Non-pigmented ciliary epithelial cell (primary cell): ENCODE measurements at places on chromosomes 12 and 14.
A peak's percentile ranks its signal among the peaks of the same experiment; 100 is the strongest.

DNA sequence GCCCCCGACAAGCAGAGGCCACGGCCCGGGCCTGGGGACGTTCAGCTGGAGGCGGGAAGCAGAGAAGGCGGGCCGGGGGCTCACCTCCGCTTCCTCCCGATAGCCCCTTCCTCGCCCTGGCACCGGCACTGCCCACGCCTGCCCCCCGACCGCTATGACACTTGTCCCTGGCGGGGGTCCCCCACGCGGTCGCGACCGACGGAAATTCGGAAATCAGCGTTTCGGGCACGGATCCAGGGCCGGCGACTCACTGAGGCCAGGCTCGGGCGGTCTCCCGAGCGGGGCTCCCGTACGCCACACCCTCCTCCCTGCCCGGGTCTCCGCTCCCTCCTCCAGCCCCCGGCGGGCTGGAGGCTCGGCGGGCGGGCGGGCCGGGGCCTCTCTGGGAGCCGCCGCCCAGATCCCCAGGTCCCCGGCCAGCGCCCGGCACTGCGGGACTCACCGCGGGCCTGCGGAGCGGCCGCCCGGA is 581 bp downstream of the PITPNM2 start:
- no peak for DNase-seq

DNA sequence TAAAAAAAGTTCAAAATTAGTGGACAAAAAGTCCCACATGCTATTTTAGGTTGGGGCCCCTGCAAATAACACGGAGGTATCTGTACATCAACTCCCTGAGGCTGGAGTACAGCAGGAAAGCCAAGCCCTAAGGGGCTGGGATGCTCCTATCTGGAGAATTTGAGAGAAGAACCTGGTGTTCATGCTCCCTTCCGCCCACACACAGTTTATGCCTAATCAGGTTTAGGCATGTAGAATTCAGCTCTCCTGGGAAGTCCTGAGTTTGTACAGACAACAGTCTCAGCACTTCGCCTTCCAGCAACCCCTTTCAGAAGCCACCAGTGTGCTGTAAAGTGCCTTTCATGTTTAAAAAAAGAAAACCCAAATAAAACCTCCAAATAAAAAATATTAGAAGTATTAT is 237.3 kb upstream of the GRIP1 start:
- DNase-seq = no peak

DNA sequence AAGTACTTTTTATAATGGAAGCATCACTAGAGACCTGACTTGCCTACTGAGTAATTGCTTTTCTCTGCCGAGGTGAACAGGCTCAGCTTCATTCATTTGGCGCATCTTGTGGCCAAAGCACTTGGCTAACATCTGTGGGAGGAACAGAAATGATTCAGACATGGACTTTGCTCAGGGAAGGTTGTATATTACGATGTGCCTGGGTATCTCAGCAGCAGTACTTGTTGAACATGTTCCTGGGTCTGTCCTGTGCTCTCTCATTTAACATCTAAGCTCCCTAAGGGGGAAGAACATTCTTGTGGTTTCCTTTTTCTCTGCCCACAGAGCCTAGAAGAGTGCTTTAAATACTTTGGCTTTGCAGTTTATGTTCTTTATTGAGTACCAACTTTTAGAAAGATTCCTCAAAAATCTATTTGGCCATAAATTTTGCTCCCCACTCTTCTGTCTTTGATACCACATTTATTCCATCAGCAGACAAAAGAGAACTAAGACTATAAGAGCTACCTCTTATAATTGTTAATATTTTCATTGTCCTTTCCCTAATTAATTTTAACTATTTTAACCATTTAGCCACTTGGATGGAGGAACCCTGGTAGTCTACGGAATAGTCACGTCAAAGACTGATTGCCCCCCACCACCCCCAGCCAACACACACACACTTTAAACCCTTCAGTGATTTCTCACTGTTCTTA is 101.2 kb upstream of the EGLN3 start:
- peak; percentile 48 for DNase-seq

DNA sequence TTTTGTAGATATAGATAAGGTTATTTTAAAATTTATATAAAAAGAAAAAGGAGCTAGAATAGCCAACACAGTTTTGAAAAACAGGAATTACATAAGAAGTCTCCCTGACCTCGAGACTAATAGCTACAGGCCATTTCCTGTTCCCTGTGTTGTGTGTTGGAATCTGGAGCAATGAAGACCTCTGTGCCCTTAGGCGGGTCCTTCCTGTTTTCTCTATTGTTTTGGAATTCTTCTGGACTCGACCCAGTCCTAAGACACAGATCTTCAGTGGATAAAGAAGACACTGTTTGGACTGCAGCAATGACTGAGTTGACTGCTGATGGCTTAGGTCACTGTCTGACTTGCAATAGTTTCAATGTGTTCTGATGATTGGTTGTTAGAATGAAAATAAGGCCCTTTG is 26.2 kb downstream of the SNRPF start:
- no peak for DNase-seq

DNA sequence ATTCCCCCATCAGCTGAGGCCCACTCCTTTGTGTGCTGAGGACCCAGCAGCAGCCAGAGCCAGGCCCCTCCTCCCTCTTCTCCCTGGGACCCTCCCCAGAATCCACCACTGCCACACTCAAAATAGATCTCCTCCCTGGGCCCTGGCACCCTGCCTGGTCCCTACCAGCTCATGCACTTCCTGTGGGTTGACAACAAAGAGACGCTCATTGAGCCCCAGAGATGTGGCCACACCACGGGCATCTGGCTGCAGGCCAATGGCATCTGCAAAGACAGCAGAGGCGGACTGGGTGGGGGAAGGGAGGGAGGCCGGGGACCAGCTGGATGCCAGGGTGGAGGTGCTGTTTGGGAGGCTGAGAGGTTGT is 16.0 kb upstream of the ENDOU start:
- no peak for DNase-seq

- no peak for DNase-seq
Measured at GRCh38 chr14:56559182-56559581, 20.4 kb upstream of the TMEM260 start.

- no peak for DNase-seq
Measured at GRCh38 chr12:74391283-74391682, 146.4 kb upstream of the ATXN7L3B start.

DNA sequence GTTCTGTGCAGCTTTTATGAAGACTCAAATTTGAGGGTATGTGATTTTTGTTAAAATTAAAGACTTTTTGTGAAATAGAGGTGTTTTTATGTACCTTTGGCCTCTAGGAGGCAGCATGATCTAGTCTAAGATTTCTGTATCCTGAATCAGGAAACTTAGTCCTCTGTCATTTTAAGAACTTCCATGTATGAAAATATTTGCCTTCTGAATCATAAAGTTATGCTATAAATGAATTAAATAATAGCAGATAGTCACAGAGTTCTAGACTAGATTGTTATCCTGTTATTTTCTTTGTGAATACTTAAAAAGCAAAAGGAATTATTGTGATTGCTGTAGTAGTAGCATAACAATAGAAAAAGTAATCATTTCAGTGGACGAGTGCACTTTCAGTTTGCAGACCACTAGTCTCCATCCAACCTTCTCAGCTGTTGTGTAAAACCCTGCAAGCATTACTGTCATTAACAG is 56.3 kb downstream of the FGD4 start:
- no peak for DNase-seq

DNA sequence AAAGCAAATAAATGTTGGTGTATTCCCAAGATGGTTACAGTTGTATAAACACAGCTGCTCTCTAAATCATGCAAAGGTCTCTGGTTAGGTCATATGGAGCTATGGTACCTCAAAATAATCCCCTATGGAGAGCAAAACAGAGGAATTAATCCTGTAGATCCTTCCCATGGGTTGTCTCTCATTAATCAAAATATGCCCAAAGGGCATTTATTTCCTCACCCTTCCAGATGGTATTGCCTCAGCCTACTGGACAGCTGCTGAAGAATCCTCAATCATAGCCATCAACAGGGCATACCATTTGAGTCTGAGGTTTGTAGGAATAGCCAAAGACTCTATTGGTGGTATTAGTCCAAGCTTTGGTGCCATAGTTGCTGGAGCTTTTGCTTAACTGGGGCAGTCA is 360.9 kb downstream of the RPL10L start:
- DNase-seq = no peak

- no peak for DNase-seq
Measured at GRCh38 chr12:101082706-101083105, 127.3 kb downstream of the SLC5A8 start.

- DNase-seq = no peak
Measured at GRCh38 chr14:83764656-83765599, 1765.0 kb upstream of the FLRT2 start.

- DNase-seq = peak; percentile 13
Measured at GRCh38 chr12:67592228-67593011, 56.1 kb upstream of the DYRK2 start.

GRCh38 chr12:43057566-43057965 is 468.0 kb upstream of the PRICKLE1 start:
- no peak for DNase-seq

DNA sequence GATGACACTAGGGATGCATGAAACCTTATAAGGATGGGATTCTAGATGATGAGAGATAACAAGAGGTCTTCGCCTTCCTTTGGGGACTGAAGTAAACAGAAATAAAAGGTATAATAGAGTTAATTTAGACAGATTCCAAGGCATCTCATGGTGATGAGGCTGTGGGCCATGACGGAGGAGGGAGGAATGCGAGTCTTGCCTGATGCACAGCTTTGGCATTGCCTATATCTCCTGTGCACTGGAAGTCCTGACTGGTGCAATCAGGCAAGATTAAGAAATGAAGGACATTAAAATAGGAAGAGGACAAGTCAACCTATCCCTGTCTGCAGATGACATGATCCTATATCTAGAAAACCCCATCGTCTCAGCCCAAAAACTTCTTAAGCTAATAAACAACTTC is 526.4 kb upstream of the LMO3 start:
- DNase-seq = no peak

- DNase-seq = no peak
Measured at GRCh38 chr12:79997096-79997791, 62.3 kb upstream of the PPP1R12A start.

GRCh38 chr12:66900616-66901015 is 221.7 kb upstream of the GRIP1 start:
- no peak for DNase-seq

- no peak for DNase-seq
Measured at GRCh38 chr14:35161231-35161630, 38.9 kb downstream of the PRORP start.

- DNase-seq = no peak
Measured at GRCh38 chr14:26808407-26808806, 210.6 kb upstream of the NOVA1 start.

GRCh38 chr14:99812892-99813291 is 19.7 kb downstream of the EML1 start:
- DNase-seq = no peak

DNA sequence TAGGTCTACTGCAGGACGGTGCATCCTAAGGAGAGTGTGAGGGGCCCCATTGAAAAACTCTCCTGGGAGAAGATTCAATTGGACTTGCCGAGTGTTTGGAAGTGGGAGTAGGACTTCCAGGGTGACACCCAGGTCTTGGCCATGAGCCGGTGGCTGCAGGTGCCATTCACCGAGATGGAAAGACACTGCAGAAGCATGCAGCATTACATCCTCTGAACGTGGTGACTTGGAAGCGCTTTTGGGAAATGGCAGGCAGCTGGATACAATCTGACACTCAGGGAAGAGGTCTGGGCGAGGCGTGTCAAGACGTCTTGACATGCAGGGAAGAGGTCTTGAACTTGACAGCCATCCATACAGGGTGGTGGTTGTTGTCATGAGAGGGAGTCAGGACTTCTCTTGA is 126.9 kb downstream of the PAPOLA start:
- no peak for DNase-seq

GRCh38 chr14:29857551-29857950 is 70.1 kb downstream of the PRKD1 start:
- no peak for DNase-seq

DNA sequence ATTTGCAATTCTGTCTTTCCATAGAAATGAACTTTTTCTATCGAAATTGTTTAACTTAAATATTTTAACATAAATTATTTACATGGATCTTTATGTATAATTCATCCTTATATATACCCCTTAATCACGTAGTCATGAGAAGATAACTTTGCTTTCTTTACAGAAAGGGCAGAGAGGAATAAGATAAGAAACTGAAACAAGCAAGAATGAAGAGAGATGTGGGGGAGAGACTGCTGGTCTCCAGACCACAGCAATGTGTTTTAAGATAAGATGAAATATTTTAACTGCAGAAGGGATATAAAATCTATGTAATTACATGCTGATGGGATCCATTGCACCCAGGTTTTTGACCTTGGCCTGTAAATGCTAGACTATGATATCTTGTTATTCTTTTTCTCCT is 34.7 kb upstream of the DNM1L start:
- DNase-seq = no peak

- no peak for DNase-seq
Measured at GRCh38 chr12:63264629-63265028, 113.6 kb upstream of the AVPR1A start.

DNA sequence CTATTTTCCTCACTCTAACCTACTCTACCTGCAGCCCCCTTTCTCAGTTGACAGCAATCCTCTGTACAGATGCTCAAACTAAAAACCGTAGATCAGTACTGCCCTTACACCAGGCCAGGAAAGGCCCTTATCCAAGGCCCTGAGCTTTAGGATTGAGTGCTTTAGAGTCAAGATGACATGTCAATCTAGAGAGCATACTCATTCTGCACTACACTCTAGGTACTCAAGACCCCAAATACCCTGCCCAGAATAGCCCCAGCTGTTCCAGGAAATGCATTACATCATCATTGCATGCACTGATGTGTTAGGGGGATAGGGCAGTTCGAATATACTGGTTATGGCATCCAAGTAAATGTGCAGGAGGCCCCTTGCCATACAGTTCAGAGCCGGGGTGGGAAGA is 3.5 kb upstream of the PHLDA1 start:
- DNase-seq = no peak

DNA sequence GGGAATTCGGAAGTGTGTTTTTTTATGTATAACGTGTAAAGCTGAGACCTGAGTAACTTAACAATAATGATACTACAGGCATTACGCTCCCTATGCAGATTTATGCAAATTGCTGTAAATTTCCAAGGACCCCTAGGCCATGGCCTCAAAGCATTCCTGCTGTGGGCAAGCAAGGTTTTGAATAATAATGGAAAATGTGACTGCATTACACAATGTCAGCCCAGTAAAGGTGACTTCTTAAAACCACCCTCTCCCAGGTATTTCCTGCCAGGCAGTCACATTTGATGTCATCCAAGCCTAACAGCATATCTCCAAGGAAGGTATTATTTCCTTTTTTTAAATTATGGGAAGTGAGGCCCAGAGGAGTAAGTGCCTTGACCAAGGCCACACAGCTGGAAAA is 621.0 kb downstream of the BCL11B start:
- DNase-seq = no peak
